IMR-90 (cell line): ENCODE measurements at places on chromosomes 16 and 17. TPM values are rescaled to one million over a fixed set of nuclear protein-coding genes. Genes with fewer than 3 reads are reported as not detected.

Gene CRYBA1
- total RNA-seq, result not detected in 2 replicates

Gene CD300H
- not detected in 2 replicates for total RNA-seq

Gene KRT40
- not detected in 2 replicates for total RNA-seq

Gene CPD
- 78.0 and 94.5 TPM in 2 replicates for total RNA-seq

Gene HSPB9
- not detected in 2 replicates for total RNA-seq

Gene HOXB13
- not detected in 2 replicates for total RNA-seq

DNA sequence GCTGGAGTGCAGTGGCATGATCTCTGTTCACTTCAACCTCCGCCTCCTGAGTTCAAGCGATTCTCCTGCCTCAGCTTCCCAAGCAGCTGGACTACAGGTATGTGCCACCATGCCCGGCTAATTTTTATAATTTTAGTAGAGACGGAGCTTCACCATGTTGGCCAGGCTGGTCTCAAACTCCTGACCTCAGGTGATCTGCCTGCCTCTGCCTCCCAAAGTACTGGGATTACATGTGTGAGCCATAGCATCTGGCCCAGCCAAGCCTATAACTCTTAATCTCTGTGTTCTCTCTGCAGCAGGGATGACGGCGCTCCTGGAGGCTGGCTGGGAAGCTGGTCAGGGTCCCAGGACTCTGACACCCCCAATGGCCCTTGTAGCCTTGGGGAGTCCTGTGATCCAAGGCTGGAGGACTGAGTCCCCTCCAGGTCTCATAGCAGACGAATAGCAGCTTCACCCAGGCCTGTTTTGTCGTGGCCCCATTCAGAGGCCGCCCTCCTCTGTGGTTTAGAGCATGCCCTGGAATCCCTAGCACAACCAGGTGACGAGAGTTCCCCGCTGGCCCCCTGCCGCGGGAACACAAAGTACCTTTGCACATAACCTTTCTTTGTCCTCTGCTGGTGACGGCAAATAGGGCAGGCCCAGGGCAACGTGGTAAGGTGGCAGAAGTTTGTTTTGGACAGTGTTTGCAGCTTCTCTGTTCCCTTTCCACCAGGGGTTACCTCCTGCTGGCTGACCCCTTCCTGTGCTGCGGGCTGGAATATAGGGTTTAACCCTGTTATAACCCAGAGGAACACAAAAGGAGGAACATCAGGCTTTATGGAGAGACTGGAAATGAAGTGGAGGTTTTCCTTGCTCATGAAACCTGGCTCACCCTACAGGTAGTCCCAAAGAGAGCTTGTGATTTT, 43.0 kb upstream of the TOB1 start:
- no peak for DNase-seq

GRCh38 chr16:22014271-22014873, 6.5 kb downstream of the MOSMO start:
- DNase-seq, result no peak
